ENCODE measurements at places on chromosomes 4 and X.

- DNase-seq, result no peak
Measured at GRCh38 chrX:125782184-125782583, 383.9 kb downstream of the DCAF12L2 start.

DNA sequence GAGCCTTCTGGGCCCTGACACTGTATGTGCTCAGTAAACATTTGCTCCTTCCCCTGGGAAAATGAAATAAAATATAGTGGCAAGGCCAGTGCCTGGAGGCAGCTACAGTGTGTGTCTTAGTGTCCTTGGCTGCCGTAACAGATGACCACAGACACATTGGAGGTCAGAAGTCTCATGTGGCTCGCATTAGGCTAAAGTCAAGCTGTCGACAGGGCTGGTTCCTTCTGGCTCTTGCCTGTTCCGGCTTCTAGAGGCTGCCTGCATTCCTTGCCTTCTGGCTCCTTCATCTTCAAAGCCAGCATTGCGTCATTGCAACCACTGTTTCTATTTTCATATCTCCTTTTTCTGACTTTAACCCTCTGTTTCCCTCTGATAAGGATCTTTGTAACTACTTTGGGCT is 83.6 kb upstream of the STX18 start:
- no peak for DNase-seq

- DNase-seq, result no peak
Measured at GRCh38 chr4:165380805-165381204, 2.0 kb downstream of the CPE start.

GRCh38 chrX:16566571-16566970 is 83.4 kb upstream of the S100G start:
- no peak for DNase-seq

Data from stimulated activated CD4-positive, alpha-beta T cell treated with anti-CD3 and anti-CD28 coated beads, Interleukin-12 subunit alpha, Interleukin-12 subunit beta, amount 100 ng/mL, for 48 hours (primary cell).